ENCODE measurements at places on chromosomes 7 and 10.

- DNase-seq = no peak
Observed at GRCh38 chr10:91103384-91104192, 116.9 kb upstream of the PCGF5 start.

DNA sequence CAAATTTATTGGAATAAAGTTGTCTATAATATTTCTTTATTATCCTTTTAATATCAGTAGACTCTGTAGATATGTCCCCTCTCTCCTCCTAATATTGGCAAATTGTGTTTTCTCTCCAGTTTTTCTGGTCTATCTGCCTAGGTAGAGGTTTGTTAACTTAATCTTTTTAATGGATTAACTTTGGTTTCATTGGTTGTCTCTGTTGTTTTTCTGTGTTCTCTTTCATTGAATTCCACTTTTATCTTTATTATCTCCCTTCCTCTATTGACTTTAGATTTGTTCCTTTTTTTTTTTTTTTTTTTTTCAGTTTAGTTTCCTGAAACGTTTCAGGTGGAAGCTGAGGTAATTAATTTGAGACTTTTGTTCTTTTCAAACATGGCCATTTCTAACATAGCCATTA lies 10.6 kb downstream of the PLEKHS1 start:
- no peak for DNase-seq

GRCh38 chr10:5068274-5068984 lies 25.8 kb upstream of the AKR1C3 start:
- no peak for DNase-seq

DNA sequence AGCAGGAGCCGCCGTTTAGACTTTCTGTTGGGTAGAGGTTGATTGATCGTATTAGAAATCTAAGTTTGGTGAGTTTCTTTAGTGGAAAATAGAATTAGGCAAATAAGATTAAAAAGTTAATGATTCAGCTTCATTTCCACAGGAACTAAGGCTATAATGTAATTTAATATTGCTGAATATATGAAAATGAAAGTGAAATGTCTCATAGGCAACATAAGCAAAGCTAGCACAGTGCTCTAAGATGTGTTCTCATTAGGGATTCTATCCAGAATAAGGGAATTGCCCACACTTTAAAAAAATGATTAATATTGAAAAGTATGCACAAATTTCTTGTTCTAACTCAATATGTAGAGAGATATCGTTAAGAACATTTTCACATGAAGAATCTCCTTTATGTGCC lies 47.0 kb downstream of the SRI start:
- no peak for DNase-seq

GRCh38 chr10:79275105-79275430 lies 72.2 kb upstream of the PPIF start:
- no peak for DNase-seq

- DNase-seq = no peak
Observed at GRCh38 chr10:6044060-6044459, 18.1 kb downstream of the IL2RA start.

GRCh38 chr10:95767884-95768556 lies 12.1 kb downstream of the ENTPD1 start:
- no peak for DNase-seq

Measured in activated T-cell treated with anti-CD3 and anti-CD28 coated beads for 24 hours (primary cell).